Tibial nerve (tissue), 4 donors: ENCODE measurements at places on chromosomes 1 and 21. TPM values are rescaled to one million over a fixed set of nuclear protein-coding genes. Genes with fewer than 3 reads are reported as not detected.

SPRR5 gene
- not detected for total RNA-seq

MTARC1 gene
- total RNA-seq = 32.2 TPM

VTCN1 gene
- not detected for total RNA-seq

FMO2 gene
- total RNA-seq = 31.5 TPM

SPRR2F gene
- total RNA-seq = not detected

PLA2G2F gene
- not detected for total RNA-seq

HPCAL4 gene
- not detected for total RNA-seq

CDK18 gene
- 14.1 TPM for total RNA-seq

ASAP3 gene
- 136 TPM for total RNA-seq

NDUFV3 gene
- 52.1 TPM for total RNA-seq

GRCh38 chr1:155086128-155086741 lies 7.6 kb downstream of the EFNA3 start:
- DNase-seq = no peak

- DNase-seq = no peak
These were observed 63.5 kb downstream of the CRB1 start for GRCh38 chr1:197331565-197331964.

DNA sequence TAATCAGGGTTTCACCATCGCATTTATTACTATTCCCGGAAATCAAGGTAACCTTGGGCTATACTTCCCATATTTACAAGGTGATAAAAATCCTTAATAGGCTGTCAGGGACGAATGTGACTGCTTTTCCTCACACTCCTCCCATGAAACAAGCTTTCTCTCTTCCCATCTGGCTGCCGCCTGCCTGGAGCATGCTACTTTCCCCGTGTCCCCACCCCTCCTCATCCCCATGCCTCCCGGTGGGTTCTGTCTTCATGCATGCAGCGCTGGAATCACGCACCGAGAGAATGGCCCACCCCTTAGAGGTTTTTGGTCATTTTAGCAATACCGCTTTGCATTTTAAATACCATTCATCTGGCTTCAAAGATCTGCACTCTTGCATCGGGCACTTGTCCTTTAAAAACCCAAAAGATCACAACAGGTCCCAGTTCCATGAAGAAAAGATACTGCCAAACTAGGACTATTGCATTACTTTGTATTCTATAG lies 339.1 kb downstream of the NTNG1 start:
- DNase-seq = no peak

DNA sequence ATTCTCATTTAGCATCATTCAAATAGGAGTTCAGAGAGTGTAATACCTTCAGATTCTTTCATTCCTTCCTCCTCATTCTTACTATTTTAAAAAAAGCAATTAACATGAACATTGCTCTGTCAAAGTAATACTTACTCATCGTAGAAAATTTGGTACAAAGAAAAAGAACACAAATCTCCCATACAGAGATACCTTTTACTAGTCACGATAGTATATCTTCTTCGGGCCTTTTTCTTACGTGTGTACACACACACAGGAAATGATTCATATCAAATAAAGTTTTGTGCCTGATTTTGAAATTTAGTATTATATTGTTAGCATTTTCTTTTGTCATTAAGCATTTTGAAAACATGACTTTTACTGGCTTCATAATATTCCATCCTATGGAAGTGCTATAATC lies 52.9 kb downstream of the NCF2 start:
- no peak for DNase-seq

- DNase-seq = no peak
These were observed 86.8 kb upstream of the SERBP1 start for GRCh38 chr1:67517046-67517445.

GRCh38 chr1:33930346-33931110 lies 66.6 kb downstream of the HMGB4 start:
- DNase-seq = no peak

- DNase-seq = no peak
These were observed 26.4 kb upstream of the KCNAB2 start for GRCh38 chr1:6019166-6019845.

GRCh38 chr1:215526147-215526845 lies 40.8 kb upstream of the KCTD3 start:
- no peak for DNase-seq

GRCh38 chr1:238954865-238955264 lies 431.5 kb upstream of the CHRM3 start:
- no peak for DNase-seq

DNA sequence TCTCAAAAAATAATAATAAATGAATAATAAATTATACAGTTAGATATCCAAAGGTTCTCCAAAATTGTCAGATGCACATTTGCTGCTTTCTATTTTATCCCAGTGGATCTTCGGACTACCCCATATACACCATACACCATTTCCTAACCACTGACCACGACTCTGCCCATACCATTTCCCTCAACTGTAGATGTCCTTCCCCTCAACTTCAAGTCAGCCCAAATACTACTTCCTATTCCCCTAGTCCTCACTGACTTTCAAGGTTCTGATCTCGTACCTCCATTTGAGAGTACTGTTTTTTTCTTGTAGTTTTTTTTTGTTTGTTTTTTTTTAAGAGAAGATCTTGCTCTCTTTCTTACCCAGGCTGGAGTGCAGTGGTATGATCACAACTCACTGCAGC lies 19.6 kb downstream of the EIF4G3 start:
- DNase-seq = no peak

GRCh38 chr21:17709266-17709611 lies 96.5 kb upstream of the BTG3 start:
- DNase-seq = no peak

GRCh38 chr1:237258871-237259270 lies 216.9 kb downstream of the RYR2 start:
- DNase-seq = no peak

GRCh38 chr1:24901791-24902470 lies 28.1 kb downstream of the RUNX3 start:
- DNase-seq = no peak

DNA sequence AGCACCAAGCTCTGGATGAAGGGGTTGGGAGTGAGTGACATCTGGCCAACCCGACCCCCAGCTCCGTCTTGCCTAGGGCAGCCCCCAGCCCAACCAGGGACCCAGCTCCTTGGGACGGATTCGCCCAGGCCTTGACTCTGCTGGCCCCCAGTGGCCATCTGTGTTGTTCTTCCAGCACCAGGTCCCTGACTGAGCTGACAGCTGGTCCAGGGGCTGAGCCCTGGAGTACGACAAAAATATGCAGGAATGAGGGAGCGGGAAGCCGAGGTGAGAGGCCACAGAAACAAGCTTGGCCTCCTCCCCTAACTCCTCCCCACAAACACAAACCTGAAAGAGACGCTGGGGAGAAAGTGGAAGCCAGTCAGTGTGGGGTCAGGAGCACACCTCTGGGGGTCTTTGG lies 55.0 kb upstream of the PAX7 start:
- DNase-seq = peak; percentile 19
